ENCODE measurements at places on chromosomes 6 and 20.

DNA sequence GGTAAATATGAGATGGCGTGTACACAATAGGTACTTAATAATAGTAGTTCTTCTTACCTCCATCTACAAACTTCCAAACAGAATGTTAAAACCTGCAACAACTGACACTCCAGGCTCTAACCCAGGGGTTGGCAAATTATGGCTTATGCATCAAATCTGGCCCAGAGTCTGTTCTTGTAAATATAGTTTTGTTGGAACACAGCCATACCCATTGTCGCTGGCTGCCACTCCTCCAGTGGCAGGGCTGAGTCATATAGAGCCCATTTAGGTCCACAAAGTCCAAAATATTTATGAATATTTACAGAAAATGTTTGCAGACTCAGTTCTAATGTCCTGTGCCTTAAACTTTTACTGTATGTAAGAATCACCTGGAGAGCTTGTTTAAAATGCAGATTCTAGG, 69.9 kb upstream of the BTBD3 start:
- no peak for DNase-seq

- no peak for DNase-seq
Measured at GRCh38 chr20:39698752-39699151, 736.6 kb downstream of the DHX35 start.

DNA sequence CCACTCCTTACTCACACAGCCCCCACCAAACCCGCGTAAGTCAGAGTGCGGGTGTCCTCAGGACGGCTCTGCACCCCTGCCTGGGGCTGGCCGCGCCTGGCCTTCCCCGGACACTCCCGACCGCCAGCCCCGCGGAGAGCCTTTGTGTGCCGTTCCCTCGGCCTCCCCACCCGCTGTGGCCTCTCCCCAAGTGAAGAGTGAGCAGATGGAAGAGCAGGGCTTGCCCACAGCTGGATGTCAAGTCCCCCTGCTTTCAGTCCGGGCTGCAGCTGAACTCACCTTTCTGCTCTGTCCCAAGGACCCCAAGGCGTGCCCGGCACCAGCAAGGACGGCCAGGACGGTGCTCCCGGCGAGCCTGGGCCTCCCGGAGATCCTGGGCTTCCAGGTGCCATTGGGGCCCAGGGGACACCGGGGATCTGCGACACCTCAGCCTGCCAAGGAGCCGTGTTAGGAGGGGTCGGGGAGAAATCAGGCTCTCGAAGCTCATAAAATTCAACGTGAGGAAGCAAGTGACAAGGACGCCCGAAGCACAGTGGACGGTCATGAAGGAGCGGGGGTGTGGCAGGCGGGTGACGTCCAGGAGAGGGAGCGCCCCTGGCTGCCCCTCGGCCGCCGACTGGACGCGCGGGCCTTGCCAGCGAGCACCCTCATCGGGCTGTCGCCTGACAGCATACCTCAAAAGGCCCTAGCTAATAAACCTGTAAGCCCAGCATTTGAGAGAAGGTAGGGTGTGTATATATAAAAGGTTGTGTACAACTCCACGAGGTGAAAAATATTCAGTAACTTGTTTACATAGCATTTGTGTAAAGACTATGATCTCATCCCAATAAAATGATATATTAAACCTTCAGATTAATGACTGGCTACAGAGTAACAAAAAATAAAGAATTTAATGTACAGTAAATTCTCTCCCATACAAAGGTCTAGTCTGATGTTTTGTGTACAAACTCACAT, 21.1 kb downstream of the TCFL5 start:
- DNase-seq, result no peak

GRCh38 chr6:158233214-158233795, 65.2 kb downstream of the GTF2H5 start:
- DNase-seq, result no peak

GRCh38 chr20:32622585-32623468, 37.7 kb upstream of the NOL4L start:
- no peak for DNase-seq
